ENCODE measurements at places on chromosomes 13 and 19. TPM values are rescaled to one million over a fixed set of nuclear protein-coding genes. Genes with fewer than 3 reads are reported as not detected.

The ZNF576 gene
- 7.2 TPM for polyA plus RNA-seq

The FFAR1 gene
- not detected for polyA plus RNA-seq

The CERS1 gene
- polyA plus RNA-seq: 18.8 TPM

The SERP2 gene
- polyA plus RNA-seq: not detected

The ZNF296 gene
- polyA plus RNA-seq: 0.26 TPM
